Omental fat pad (tissue), 4 donors: ENCODE measurements at places on chromosomes 11 and 22.

- no peak for DNase-seq
These were observed 90.4 kb downstream of the SERGEF start for GRCh38 chr11:17922416-17922788.

DNA sequence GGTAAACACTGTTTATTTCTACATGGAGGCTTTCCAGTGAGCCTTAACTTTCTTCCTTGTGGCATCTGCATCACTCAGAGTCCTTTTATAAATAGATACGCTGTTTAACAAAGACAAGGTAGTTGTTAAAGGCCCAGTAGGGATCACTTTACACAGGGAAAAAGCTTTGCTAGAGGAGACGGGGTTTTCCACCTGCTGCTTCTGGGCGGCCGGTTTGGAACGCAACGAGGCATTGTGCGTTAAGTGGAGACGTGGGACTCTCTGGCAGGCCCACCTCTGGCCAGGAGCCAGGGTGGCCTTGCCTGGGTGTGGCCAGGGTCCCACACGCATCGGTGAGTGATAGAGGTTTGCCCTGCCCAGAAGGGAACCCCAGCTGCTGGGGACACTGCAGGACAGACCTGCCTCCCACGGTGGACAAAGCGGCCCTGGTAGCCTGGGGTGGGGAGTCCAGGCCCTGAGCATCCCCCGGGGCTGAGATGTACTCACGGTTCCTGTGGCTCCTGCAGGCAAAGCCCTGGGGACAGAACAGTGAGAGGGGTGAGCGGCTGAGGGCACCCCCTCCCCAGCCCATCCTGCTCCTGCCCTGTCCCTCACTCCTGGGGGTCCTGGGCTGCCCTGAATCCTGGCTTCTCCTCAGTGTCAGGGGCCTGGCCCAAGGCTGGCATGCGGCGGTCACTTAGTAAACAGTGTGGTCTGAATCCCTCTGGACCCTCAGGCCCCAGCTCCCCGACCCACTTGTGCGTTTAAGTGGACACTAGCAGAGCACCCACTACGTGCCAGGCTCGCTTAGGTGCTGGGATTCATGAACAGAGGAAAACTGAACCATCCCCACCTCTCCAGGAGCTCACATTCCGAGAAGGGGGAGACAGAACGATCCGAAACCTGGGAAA is 4.2 kb downstream of the IL17REL start:
- DNase-seq = no peak

DNA sequence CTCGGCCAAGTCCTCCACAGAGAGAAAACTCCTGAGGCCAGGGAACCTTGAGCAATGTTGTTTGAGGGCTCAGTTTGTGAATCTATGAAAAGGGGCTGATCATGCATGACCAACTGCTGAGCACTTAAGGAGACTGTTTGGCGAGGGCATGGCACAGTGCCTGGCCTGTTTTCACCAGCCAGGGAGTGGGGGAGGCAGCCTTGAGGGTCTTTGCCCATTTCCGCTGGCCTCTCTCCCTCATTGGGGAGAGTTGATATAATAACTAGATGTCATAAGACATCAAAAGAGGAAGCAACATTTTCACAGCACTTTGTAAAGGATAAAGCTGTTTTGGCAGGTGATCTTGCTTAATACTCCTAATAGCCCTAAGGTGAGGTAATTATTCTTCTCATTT is 110.6 kb downstream of the TP53I11 start:
- DNase-seq = no peak

DNA sequence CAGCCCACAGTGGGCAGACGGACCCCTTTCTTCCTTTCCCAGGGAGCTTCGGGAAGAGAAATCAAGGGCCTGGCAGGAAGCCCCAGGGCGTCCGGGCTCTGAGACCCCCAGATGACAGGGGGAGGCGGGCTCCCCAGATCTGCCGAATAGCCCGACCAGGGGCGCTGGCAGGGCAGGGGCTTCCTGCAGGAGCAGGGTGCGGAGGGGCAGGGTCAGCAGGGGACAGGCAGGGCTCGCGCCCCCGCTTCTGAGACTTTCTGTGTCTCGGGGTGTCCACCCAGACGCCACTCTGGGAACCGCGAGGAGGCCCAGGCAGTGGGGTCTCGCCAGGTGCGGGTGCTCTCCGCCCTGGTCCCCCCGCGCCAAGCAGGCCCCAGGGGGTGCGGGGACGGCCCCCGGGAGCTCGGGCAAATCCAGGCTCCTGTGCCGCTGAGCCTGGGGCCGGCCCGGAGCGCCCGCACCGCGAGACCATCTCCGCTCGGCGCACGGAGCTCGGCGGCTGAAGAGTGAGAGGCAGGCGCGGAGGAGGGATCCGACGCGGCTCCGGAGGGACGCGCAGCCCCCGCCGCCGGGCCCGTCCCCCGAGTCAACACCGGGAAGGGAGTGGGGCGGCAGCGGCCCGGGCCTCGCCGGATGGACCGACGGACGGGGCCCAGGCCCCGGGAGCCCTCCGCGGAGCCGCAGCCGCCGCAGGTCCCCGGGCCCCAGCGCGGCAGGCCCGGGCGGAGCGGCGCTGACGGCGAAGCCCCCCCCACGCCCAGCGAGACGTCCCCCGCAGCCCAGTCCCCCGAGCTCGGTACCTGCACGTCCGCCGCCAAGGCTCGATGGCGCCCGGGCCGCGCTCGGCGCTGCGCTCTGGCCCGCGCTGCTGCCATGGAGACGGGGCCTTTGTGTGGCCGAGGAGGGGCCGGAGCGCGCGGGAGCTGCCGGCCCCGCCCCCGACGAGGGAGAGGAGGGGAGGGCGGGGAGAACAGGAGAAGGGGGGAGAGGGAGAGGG is at the start of gene PLXNB2:
TSS of gene PLXNB2 (minus strand) at position 894 of the 997 bp plus-strand sequence. CDS start 17,062 bp downstream, outside the sequence.
- no peak for DNase-seq

GRCh38 chr11:102295045-102295444 is 22.2 kb upstream of the BIRC3 start:
- no peak for DNase-seq

- no peak for DNase-seq
These were observed 12.8 kb upstream of the OSBPL5 start for GRCh38 chr11:3177931-3178330.

GRCh38 chr22:44995105-44995514 is 14.7 kb downstream of the PHF21B start:
- DNase-seq = no peak

DNA sequence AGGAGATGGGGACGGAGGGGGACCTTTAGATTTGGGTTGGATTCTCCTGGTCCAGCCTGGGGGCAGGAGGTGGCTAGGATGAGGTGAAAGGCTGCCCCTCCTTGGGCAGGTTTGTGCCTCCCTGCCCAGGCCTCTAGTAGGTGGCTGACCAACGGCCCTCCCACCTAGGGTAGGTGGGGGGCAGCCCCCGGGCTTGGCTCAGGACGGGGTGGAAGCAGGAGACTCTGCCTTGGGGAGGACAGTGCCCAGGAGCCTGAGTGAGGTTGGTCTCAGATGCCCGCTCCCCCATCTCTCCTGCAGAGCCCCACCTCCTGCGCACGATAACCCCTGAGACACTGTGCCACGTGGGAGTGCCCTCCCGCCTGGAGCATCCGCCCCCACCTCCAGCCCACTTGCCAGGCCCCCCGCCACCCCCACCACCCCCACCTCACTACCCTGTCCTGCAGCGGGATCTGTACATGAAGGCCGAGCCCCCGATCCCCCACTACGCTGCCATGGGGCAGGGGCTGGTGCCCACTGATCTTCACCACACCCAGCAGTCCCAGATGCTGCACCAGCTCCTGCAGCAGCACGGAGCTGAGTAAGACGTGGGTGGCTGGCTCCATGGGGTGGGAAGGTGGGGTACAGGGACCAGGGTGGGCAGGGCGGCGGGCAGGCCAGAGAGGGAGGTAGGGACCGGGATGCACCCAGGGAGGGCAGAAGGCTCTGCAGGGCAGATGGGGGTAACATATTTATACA is 17.7 kb downstream of the MYRF start:
- DNase-seq = no peak

- DNase-seq = no peak
These were observed 98.2 kb upstream of the PRR5 start for GRCh38 chr22:44603767-44604166.

DNA sequence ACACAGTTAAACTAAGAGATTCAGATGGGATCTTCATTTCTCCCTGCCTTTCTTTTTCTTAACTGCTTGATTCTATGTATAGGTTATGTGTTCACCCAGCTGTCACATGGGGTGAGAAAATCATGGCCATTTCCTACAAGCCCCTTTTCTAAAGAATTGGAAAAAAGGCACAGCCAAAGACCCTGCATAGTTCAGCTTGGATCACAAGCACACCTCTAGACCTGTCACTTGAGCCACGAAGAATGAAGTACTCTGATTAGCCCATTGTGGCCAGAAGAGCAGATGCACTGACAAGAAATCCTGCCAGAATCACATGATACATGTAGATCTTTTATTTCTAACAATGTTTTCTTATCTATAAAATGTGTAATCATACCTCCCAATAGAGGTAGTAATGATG is 69.7 kb downstream of the RAB38 start:
- DNase-seq = no peak

GRCh38 chr11:85939099-85940015 is 84.2 kb downstream of the CCDC83 start:
- no peak for DNase-seq

- DNase-seq = no peak
These were observed 114.7 kb downstream of the CRYBB2 start for GRCh38 chr22:25334162-25334490.

GRCh38 chr11:36343436-36343835 is 47.3 kb downstream of the PRR5L start:
- DNase-seq = no peak

GRCh38 chr22:41075946-41076345 is 16.4 kb upstream of the EP300 start:
- no peak for DNase-seq

GRCh38 chr22:22366537-22366936 is 122.0 kb downstream of the VPREB1 start:
- no peak for DNase-seq

- no peak for DNase-seq
These were observed 81.1 kb downstream of the LARGE2 start for GRCh38 chr11:46003572-46003971.

DNA sequence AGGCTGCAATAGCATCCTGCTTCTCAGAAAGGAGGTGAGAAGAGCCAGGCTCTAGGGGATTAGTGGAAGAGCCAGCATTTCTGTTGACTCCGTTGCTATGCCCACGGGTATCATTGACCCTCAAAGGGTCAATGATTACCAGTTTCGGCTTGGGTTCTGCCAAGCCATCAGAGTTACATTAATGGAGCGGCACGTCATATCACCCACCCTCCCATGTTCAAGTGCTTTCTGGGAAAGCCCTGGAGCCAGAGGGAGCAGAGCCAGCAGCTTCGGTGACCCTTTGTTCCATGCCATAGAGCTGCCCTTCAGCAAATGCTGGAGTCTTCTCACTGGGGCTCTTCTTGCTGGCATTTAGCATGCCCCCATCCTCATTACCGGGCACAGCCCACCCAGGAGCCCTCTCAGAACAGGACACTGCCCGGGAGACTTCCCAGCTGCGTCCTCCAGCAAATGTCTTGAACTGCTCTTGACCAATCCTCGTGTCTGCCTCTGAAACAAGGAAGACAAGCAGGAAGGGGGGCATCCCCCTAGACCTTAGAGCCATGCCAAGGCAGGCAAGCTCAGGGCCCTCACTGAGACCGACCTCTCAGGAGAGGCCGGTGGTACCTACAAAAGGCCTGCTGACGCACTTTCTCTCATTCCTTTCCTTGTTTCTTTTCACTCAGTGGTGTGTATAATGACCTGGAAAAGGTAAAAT is 14.6 kb downstream of the KCNJ1 start:
- no peak for DNase-seq

GRCh38 chr22:17601031-17601430 is 27.5 kb downstream of the ATP6V1E1 start:
- DNase-seq = no peak

- DNase-seq = no peak
These were observed 28.8 kb upstream of the P2RY2 start for GRCh38 chr11:73189315-73189714.

DNA sequence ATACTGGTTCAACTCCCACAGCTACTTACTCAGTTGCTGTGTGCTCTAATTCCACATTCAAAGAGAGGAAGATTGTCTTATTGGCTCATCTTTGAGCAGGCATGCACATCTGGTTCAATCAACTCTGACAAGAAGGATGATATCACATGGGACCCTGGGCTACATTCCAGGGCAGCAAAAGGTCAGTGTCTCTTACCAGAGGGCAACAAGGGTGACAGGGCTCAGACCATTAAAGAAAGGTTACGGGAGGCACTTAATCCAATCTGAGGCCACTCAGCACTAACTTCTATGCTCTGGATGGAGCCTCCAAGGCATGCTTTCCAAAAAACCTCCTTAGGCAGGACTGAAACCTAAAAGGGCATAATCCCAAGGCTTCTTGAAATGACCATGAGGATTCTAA is 549.4 kb upstream of the API5 start:
- no peak for DNase-seq

- DNase-seq = no peak
These were observed 24.6 kb downstream of the CCKBR start for GRCh38 chr11:6284250-6284649.

- DNase-seq = no peak
These were observed 714.4 kb downstream of the METTL15 start for GRCh38 chr11:28822576-28822975.

DNA sequence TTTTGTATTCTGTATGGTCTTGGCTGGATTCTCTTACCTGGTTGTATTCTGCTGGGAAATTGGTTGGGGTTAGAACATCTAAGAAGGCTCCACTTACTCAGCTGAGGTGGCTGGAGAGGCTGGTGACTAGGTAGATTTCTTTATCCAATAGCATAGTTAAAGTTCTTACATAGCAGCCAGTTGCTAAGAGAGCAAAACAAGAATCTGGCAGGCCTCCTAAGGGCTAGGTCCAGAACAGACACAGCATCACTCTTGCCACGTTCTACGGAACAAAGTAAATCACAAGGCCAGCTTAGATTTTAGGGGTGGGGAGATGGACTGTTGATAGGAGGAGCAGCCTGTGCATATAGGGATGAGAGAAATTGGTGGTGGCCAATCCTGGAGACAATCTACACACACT is 141.3 kb upstream of the CCDC90B start:
- no peak for DNase-seq

DNA sequence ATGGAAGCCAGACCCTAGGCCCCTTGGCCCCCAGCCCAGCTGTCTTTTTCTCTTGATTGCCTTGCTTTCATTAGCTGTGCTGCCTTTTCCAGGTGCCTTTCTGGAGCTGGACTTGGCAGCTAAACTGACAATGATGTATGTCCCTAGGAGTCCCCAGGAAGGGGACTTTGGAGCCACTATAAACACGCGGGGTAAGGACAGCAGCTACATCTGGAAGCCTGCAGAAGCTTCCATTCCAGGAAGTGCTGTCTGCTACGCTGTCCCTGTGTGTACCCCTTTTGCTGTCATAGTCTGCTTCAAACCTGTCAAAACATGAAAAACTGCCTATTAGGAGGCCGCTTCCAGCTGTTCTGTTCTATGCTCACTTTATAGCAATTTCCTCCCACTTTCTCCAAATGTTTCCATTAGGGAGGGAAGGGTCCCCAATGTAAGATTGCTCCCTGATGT is 153.3 kb upstream of the RAG2 start:
- DNase-seq = no peak

GRCh38 chr22:20519558-20519957 is 12.1 kb downstream of the MED15 start:
- DNase-seq = no peak
